Thoracic aorta endothelial cell (primary cell): ENCODE measurements at places on chromosomes 6 and 20. TPM values are rescaled to one million over a fixed set of nuclear protein-coding genes. Genes with fewer than 3 reads are reported as not detected.

The SPTLC3 gene
- 0.40 and 1.1 TPM in 2 replicates for total RNA-seq

The ZC3H12D gene
- 0.14 TPM in 1 of 2 replicates, not detected in the other for total RNA-seq

The MCHR2 gene
- total RNA-seq: not detected in 2 replicates

The MSH5 gene
- total RNA-seq: 18.6 and 30.9 TPM in 2 replicates

The PGC gene
- not detected in 2 replicates for total RNA-seq

The DNAAF9 gene
- 19.0 and 19.1 TPM in 2 replicates for total RNA-seq

The GPX5 gene
- not detected in 2 replicates for total RNA-seq

The SCGN gene
- total RNA-seq: 0.13 TPM in 1 of 2 replicates, not detected in the other

The RIMS1 gene
- 0.07 and 0.93 TPM in 2 replicates for total RNA-seq

The GLP1R gene
- not detected in 2 replicates for total RNA-seq

The TREM1 gene
- not detected in 2 replicates for total RNA-seq

The ZNF311 gene
- 0.50 and 0.66 TPM in 2 replicates for total RNA-seq
